ENCODE measurements at places on chromosomes 16 and 17.

- DNase-seq, result no peak
Observed at GRCh38 chr16:57226701-57227621, 18.1 kb upstream of the ARL2BP start.

GRCh38 chr17:18070861-18071340, 16.8 kb upstream of the DRG2 start:
- no peak for DNase-seq

DNA sequence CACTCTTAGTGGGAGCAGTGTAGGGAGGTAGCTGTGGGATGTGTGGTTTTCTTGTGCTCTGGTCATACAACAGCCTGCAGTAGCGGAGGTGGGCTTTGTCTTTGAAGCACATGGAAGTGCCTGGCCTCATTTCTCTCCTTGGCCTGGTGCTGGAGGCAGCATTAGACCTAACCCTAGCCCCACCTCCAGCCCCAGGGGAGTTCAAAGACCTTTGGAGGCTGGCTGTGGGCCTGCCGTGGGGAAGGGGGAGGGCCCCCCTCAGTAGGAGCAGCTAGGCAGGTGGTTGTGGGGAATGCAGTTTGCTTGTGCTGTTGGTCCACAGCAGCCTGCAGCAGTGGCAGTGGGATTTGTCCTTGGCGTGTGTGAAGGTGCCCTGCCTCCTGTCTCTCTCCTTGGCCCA, 91.7 kb downstream of the BCAS3 start:
- no peak for DNase-seq

GRCh38 chr17:79931817-79932309, 92.6 kb upstream of the CBX4 start:
- no peak for DNase-seq
